AG08396 (cell line): ENCODE measurements at places on chromosomes 5 and 9.

- DNase-seq, result no peak
Measured at GRCh38 chr5:53002491-53002890, 13.3 kb downstream of the ITGA2 start.

- no peak for DNase-seq
Measured at GRCh38 chr9:118290116-118290515, 585.9 kb downstream of the TLR4 start.

GRCh38 chr5:1098986-1099597, 12.8 kb downstream of the SLC12A7 start:
- no peak for DNase-seq

DNA sequence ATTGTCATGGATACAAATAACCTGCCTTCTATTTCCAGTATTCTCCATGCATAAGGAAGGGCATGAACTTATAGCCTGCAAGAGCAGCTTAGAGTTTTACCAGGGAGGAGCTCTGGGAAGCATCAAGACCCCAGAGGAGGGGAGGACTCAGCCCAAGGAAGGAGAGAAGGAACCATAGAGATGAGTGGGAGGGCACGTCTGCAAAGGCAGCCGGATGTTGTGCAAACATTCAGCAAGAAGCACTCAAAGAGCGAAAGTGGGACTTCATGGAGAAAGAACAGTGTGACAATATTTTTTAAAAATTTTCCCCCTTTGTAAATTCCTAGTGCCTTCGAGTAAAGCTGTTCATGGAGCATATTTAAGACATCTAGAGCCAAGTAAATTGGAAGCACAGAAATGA, 270.1 kb upstream of the PTGER4 start:
- DNase-seq, result no peak

- no peak for DNase-seq
Measured at GRCh38 chr5:53180991-53181390, 71.4 kb upstream of the MOCS2 start.
